ENCODE measurements at places on chromosomes 6 and 20.

- DNase-seq = peak; percentile 94
These were observed 20.5 kb downstream of the LAMA4 start for GRCh38 chr6:112233847-112234246.

DNA sequence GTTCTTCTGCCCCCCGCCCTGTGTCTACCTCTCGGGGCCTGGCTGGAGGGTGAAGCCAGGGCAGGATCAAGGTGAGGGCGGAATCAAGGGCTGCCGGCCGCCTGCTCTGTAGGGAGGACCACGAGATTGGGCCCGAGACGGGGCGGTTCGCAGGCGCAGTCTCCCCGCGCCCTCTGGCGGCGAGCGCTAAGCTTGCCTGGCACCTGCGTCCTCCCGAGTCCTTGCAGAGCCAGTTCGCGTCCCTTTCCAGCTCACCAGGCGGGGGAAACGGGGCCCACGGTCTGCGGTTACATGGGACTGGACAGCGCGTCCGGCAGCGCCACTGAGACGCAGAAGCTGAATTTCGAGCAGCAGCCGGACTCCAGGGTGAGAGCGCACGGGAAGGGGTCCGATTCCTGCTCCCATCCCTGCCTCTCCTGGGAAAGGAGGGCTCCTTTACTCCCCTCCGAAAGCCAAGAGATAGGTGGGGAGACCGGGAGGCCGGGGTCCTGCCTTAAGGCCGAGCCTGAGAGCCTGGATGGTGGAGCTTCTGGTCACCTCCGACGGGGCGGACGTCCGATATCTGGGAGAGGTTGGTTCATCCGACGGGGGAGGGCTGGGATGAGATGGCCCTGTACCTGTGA, 3.6 kb upstream of the MATN4 start:
- DNase-seq = peak; percentile 77

GRCh38 chr6:163414946-163415619, 565 bp downstream of the QKI start:
- no peak for DNase-seq

DNA sequence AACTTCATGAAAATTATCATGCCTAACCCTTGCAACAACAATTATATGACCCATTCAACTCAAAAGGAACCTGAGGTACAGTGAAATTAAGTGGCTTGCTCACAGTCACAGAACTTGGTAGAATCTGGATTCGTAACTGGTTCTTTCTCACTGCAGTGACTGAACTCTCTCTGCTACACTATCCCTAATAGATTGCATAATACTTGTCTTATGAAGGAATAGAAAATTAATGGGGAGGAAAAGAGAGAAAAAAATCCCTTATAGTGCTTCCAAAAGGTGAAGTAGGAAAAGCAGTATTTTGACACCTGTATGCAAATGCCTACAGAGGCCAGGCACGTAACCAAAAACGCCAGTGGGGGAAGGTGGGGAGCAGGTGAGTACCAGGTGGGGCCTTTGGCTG, 186.6 kb downstream of the LY86 start:
- no peak for DNase-seq

GRCh38 chr6:161482517-161482858, 208.6 kb upstream of the AGPAT4 start:
- peak; percentile 12 for DNase-seq

DNA sequence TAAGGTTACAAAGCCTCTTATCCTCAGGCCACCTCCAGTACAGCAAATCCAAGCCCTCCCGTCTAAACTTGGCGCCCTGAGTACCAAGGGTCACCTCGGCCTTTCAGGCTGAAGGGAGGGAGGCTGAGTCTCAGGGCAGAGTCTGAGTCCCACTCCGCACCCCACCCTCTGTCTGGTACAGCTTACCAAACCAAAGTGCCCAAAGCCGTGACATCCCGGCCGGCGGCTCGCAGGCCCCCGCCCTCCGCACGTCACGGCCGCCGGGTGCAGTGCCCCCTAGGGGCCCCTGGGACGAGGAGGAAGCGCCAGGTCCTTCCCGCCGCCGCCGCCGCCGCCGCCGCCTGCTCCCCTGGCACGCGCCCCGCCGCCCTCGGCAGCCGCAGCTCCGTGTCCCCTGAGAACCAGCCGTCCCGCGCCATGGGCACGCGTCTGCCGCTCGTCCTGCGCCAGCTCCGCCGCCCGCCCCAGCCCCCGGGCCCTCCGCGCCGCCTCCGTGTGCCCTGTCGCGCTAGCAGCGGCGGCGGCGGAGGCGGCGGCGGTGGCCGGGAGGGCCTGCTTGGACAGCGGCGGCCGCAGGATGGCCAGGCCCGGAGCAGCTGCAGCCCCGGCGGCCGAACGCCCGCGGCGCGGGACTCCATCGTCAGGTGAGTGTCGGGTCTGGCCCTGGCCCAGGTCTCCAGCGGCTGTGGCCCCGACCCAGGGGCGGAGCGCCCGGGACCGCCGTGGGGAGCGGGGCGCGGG, at the start of gene MTHFD1L:
Gene MTHFD1L, plus strand, starts transcription at position 297 of the 741 bp plus-strand sequence. Its CDS starts 121 bp downstream, at position 418.
- DNase-seq = peak; percentile 89

DNA sequence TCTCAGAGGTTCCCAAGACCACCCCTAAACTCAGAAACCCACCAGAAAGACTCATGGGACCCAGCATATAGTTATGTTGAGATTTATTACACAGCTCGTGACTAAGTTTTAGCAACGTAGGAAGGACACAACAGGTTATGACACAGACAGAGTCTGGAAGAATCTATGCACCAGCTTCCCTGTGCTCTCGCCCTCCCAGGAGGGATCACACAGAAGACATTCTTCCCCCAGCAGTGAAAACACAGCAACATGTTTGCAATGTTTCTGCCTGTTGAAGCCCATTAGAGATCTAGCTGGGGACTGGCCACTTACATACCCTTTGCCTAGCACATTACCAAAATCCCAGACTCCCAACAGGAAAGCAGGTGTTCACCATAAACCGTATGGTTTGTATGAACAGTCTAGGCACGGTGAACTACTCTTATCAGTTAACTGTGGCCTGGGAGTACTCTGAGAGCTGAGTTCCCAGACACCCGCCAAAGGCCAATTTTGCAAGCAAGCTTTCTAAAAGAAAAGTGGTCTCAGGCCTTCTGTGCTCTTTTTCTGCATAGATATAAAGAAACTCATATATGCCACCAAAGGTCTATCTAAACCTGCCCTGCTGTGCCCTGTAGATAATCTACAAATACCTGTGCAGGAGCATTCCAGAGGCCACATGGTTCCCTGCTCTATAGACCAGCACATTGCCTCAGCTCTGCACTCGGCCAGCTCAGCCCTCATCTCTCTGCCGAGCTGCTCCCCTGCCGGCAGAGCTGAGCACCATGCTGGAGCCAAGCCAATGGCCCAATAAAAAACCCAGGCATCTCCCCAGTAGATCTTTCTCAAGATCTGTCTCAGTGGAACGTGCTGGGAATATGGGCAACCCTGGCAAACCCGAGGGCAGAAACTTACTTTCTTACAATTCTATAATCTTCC, 69.6 kb upstream of the SMIM28 start:
- DNase-seq = peak; percentile 23

DNA sequence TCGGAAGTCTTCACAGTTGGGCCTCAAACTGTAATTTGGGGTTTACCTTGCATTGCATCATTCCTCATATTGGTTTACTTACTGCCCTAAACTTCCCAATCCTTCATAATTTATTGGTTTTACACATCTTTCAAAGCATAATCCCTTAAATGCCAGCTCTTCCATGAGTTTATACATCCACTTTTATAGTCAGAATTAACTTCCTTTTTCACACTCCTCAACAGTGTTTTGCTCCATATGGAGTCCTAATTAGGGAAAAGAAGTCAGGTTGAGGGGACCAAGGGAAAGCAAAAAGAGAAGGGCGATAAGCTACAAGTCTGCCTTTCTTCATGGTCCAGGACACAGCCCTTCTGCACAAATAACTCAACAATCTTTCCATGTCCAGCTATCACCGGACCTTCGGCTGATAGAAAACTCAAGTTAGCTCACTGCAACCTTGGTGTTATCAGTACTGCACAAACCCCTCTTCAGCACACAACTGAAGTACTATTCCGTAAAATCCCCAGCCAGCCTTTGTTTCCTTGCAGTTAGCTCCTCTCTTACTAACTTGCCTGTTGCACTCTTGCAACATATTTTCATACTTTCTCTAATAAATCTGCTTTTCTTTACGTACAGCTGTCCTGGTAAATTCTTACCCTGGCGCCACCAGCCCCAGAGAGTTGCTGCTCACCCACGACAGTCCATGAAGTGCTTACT, 2.0 kb downstream of the EEF1E1 start:
- DNase-seq = no peak

GRCh38 chr6:36858407-36858981, 16.1 kb downstream of the PPIL1 start:
- no peak for DNase-seq

DNA sequence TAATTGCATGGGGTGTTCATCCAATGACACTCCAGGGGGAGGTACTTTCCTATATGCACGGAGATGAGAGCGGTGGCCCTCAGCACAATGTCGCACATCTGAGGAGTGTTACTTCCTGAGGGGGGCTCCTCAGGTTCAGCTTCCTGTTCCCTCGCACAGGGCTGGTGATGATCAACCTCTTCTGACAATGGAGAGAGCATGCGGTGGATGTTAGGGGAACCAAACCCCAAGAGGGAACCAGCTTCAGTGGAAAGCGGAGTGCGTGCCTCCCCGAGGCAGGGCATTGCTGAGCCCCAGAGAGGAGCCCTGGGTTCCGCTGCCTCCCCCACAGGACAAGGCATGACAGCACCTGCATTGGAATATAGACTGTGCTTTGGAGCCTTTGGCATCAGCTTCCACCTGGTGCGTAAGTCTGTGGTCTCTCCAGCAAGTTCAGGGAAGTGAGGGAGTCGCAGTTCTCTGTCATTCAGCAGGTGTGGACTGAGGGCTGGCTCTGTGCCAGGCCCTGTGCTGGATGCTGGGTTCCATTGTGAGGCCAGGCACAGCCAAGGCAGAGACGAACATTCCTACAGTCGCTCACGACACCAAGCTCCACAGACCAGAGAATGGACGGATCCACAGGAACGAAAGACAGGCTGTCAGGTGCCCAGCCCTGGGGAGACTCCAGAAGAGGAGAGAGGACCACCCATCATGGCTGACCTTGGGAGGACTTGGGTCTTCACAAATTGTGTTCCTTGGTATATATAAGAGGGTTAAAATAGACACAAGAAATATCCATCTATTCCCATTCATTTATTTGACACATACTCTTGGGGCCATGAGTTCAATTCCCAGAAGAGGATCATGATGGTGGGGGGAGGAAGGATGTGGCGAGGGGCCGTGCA, 3.9 kb upstream of the ZNF831 start:
- DNase-seq = no peak
